Femur (tissue), 1 donor: ENCODE measurements at places on chromosomes 16 and 17.

DNA sequence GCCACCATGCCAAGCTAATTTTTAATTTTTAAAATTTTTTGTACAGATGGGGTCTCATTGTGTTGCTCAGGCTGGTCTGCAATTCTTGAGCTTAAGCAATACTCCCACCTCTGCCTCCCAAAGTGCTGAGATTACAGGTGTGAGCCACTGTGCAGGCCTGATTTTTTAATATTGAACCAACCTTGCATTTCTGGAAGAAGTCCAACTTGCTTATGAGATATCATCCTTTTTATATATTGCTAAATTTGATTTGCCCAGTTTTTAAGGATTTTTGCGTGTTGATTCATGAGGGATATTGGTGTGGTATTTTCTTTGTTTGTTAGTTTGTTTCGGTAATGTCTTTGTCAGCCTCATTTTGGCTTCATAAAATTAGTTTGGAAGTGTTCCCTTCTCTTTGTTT lies 196.4 kb downstream of the SEC14L1 start:
- DNase-seq: no peak

DNA sequence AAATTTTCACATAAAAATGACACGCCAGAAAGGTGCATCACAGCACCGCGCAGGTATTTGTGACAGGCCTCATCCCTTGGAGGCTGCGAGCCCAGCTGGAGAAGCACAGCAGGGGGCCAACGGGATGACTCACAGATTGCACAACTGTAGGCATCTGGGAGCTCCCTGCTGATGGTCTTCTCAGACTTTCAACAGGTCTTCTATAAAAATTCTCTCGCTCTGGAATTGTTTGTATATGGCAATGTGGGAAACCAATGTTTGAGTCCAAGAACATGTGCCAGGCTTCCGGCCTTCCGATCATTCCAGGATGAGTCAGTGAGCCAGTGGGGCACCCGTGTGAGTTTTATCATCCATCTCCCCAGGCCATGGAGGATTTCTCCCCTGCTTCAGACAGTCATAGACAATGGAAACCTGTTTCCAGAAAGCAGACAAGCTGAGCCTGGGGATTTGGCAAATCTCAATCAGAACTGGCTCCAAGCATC lies 24.1 kb upstream of the ADORA2B start:
- DNase-seq: no peak

DNA sequence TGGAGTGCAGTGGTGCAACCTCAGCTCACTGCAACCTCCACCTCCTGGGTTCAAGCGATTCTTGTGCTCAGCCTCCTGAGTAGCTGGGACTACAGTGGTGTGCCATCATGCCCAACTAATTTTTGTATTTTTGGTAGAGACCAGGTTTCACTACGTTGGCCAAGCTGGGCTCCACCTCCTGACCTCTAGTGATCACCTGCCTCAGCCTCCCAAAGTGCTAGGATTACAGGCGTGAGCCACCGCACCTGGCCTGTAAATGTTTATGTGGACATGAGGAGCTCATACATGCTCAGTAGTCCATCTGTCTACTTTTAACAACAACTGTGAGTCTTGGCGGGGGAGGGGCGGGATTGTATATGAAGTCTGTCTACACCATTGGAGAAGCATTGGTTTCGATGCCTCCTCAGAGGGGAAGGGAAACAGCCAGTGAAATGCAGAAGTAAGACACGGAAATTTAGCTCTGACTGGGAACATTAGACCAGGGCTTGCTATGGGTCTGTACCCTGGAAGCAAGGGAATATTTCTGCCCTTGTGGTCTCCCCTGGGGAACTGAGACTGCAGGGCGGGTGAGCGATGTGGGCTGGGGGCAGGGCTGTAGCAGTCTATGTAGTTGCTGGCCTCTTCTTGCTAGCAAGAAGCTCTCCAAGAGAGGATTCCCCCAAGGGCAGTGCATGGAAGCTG lies 9.3 kb downstream of the NUBP1 start:
- DNase-seq: peak; percentile 42

GRCh38 chr16:77744141-77744540 lies 21.8 kb downstream of the NUDT7 start:
- DNase-seq: no peak

- no peak for DNase-seq
Observed at GRCh38 chr17:31549121-31549524, 157.6 kb downstream of the RAB11FIP4 start.

DNA sequence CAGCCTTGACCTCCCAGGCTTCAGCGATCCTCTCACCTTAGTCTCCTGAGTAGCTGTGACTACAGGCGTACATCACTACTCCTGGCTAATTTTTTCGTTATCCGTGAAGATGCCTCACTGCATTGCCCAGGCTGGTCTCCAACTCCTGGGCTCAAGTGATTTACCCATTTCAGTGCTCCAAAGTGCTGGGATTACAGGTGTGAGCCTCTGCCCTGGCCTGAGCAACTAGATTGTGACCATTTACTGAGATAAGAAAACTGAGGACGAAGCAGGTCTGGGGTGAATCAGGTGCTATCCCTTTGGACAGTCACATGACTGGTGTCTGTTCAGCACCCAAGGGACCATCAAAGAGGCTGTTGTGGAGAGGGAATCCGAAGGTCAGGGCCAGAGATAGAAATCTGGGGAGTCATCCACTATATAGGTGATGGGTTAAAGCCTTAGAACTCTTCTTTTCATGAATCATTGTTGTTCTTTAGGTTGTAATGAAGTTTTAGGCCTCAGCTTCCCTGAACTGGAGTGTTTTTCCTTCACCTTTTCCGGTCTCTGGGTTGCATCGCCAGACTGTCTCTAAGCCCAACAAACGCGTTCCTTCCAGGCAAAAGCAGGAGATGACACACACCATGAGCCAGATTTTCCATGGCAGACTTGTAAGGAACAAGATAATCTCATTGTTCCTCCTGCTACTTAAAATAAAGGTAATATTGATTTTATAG lies 62.5 kb downstream of the FTO start:
- peak; percentile 31 for DNase-seq

DNA sequence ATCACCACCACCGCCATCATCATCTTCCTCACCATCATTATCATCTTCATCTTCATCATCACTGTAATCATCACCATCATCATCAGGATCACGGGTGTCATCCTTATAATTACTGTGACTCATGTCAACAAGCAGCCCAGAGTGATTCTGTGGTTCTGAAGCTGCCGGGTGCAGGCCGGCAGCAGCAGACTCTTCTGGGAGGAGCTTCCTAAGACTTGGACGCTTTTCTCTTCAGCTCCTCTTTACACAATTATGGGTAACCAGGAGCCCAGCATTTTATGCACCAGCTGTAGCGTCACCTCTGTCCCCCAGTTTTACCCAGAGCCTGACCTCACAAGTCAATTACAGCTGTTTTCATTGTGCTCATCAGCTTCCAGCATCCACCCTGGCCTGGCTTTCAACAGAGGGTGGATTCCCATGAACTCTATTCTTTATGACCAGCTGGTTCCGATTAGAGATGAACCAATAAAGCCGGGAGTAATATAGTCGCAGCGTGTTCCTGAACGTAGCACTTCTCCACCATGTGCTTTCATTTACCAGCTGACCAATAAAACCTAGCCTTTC lies 275.8 kb downstream of the FOXL1 start:
- peak; percentile 66 for DNase-seq

- DNase-seq: no peak
Observed at GRCh38 chr16:20916942-20917341, 16.4 kb downstream of the LYRM1 start.

DNA sequence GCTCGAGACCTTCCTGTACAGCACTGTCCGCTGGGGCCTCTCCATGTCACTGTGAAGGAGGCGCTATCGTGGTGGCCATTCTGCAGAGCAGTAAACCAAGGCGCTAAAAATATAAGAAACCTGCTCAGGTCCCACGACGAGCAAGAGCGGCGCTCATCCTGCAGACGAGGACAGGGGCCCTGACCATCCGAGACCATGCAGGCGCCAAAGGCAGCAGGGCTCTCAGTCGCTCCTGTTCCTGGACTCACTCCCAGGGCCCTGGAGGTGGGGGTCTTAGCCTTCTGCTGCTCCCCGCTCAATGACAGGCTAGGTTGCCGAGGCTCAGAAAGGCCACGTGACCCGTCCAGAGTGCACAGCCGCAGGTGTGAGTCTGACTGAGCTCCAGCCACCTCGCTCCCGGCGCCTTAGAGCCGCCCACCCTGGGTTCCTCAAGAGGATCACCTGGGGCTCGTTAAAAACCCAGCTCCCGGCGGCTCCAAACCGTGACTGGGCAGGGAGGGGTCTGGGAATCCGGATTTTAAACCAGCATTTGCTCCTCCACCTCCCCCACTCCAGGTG lies 509 bp upstream of the ATP2C2 start:
- no peak for DNase-seq

- no peak for DNase-seq
Observed at GRCh38 chr17:50458270-50458669, 10.4 kb downstream of the CHAD start.

GRCh38 chr16:75256696-75257343 lies 5.4 kb upstream of the BCAR1 start:
- peak; percentile 87 for DNase-seq

DNA sequence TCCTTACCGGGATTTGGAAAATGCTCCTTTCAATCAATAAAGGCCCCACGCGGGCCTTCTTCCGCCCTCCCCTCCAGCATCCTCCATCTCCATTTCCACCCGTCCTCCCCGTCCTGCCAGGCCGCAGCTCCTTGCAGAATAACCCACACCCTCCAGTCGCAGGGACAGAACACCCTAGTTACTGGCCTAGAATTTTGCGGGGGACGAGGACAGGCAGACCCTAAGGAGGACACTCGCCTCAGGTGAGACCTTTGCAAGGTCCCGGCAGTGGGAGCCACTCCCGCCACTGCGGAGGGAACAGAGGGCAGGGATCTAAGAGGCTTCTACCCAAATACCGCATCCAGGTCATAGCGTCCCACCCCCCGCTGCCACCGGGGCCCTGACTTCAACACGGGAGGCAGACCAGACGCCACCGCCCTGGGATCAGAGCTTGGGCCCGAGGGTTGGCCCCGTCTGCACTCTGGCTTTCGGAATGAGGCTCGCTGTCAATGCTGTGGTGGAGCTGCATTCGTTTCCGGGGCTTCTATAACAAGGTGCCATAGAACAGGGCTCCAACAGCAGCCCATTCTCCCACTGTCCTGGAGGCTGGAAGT lies 26.8 kb downstream of the SLC25A10 start:
- DNase-seq: no peak

GRCh38 chr16:86080131-86080875 lies 181.3 kb downstream of the IRF8 start:
- no peak for DNase-seq

GRCh38 chr17:66630379-66630778 lies 204.5 kb upstream of the CACNG5 start:
- DNase-seq: no peak

DNA sequence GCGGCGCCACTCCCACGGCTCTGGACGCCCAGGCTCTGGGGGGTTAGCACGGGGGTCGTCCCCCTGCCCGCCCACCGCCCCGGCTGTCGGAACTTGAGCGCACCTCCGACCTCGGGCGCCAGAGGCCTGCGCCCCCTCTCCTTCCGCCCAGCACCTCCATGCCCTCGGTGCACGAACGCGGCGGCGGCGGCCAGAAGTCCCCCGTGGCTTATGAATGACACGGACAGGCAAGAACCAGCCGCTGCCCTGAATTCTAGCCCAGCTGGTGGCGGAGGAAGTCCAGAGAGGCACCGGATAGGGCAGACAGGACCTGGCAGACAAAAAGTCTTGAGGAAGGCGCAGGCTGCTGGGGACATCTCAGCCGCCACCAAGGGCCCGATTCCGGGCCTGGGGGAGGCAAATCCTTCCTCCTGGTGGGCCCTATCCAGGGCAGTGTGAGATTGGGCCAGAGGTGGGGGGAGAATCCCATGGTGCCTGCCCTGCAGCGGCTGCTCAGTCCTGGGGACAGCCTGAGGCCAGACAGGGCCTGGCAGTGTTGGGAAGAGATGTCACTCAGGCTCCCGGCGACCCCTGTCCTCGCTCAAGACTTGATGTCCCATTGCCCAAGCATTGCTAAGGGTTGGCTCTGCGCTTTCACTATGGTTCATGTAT lies 897 bp upstream of the CYGB start:
- DNase-seq: no peak

GRCh38 chr16:27985981-27986380 lies 77.5 kb downstream of the GSG1L start:
- DNase-seq: no peak
